ENCODE measurements at places on chromosomes 7 and 10.

DNA sequence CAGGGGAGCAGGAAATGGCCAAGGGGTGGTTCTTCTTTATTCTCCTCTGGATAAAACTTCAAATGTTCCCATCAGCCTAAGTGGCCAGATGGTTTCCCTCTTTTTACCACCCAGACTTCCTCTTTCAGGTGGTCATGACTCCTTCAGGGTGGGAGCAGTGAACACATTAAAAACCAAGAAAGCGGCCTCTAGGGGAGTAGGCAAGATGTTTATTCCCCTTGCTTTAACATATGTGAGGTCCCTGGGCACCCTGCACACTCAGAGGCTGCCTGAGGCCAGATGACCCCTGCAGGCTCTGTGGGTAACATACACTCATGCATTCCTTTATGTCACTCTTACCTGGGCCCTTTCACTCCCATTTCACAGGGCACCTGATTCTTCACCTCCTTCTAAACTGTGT is 357.4 kb downstream of the ABCA13 start:
- DNase-seq: no peak

- no peak for DNase-seq
These were observed 47.8 kb downstream of the INSIG1 start for GRCh38 chr7:155345490-155345889.

DNA sequence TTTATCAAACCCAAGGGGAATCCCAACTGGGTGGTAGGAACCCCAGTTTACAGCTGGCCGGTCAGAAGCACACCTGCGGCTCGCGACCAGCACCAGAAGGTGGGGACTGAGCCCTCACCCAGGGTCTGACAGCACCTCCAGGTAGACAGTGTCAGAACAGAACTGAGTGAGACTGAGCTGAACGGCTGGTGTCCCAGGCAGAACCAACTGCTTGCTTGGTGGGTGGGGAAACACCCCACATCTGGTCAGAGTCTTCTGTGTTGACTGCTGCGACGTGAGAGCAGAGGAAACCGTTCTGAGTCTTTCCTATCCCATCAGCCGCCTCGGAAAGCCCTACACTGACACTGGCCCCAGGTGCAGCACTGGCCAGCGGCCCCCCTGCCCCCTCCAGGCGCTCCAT is 160.7 kb downstream of the MAD1L1 start:
- DNase-seq: no peak

- DNase-seq: no peak
These were observed 6.5 kb downstream of the ELFN1 start for GRCh38 chr7:1676550-1677078.

- peak; percentile 27 for DNase-seq
These were observed 6.0 kb downstream of the TSC22D4 start for GRCh38 chr7:100472854-100473499.

DNA sequence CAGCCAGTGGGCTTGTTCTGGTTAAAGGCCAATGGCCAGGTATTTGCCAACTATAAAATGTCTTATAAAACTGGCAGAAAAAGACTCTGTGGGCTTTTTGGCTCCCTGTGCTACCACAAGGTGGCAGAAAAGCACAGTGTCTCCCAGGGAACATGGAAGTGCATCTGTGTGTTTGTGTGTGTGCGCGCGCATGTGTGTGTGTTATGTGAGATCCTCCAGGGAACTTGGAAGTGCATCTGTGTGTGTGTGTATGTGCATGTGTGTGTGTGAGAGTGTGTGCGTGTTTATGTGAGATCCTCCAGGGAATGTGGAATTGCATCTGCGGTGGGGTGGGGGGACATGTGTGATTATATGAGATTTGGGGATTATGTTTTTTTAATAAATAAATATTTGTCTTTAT is 30.2 kb upstream of the ABI1 start:
- DNase-seq: peak; percentile 37

- DNase-seq: no peak
These were observed 303.1 kb downstream of the WDR11 start for GRCh38 chr10:121154310-121154709.

DNA sequence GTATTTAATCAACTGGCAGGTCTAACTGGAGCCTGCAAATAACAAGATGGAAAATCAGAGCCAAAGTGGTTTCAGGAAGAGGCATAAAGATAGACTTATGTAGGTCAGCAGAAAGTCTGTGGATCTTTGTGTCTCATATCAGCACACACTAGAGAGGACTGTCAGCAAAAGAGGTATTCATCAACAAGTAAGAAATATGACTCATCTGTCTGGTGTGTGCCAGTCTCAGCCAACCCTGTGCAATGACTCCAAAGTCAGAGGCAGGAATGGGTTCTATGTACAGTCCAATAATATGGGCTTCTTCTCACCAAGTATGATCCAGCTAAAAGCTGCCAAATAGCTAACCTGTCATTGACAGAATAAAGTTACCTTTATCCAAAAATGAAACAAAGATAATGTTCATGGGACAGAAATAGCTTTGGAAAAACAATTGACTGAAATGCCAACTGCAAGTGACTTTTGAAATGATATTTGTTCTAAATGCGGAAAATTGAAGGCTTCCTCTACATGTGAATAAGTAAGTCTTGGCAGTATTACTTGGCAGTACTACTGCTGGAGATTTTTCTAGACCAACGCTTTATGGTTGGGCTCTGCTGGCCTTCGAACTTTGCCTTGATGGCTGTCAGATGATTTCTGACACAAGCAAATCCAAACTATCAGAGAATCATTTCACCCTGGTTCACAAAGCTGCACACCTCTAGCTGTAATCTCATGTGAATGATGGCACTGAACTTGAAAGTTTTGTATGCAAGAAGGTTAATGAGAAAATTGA is 272.3 kb upstream of the SEMA3C start:
- no peak for DNase-seq
